Activated CD4-positive, alpha-beta T cell treated with anti-CD3 and anti-CD28 coated beads for 1 hour (primary cell): ENCODE measurements at places on chromosomes 3 and 15.

DNA sequence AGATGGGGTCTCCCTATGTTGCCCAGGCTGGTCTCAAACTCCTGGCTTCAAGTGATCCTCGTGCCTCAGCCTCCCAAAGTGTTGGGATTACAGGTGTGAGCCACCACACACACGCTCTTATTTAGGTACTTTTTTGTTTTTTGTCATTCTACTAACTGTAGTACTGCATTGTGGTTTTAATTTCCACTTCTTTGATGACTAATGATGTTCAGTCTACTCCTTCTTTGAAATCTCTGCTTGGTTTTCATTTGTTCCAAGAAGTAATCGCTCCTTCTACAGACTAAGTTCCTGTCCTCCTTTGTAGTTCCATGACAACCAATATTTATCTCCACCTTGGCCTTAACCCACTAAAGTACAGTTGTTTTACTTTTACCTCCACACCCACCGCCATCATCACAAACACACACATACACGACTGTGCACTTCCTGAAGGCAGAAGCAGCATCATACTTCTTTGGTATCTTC, 529 bp upstream of the DLEC1 start:
- no peak for DNase-seq

DNA sequence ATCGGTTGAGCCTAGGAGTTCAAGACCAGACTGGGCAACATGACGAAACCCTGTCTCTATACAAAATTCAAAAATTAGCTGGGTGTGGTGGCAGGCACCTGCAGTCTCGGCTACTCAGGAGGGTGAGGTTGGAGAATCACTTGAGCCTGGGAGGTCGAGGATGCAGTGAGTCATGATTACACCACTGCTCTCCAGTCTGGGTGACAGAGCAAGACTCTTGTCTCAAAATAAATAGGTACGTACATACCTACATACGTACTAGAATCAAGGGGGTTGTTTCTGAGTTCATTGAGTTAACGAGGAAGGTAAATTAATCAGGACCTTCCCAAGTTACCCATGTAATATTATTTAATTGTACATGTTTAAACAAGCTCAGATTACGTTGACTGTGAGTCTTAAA, 97.5 kb downstream of the CHL1 start:
- no peak for DNase-seq

- no peak for DNase-seq
These were observed 15.6 kb downstream of the CHST2 start for GRCh38 chr3:143135150-143135549.

- DNase-seq, result no peak
These were observed 45.9 kb downstream of the TMEM45A start for GRCh38 chr3:100538339-100538706.

DNA sequence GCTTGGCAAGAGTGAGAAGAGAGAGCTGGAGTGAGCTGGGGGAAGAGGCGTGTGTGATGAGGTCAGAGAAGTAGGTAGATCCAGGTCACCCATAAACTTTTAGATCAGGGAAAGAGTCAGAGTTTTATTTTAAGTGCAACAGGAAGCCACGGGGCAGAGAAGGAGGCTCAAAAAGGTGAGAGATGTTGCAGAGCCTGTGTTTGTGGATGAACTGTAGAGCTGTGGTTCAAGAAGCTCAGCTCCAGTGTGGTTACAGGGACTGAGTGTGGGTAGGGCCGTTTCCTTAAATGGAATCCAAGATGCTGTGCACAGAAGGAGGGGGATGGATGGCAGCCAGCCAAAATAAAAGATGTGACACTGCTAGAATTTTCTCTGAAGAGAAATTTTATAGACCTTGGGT, 337.2 kb downstream of the SATB1 start:
- DNase-seq, result no peak

- DNase-seq, result no peak
These were observed 85.2 kb downstream of the UBE2E2 start for GRCh38 chr3:23288286-23288685.

- DNase-seq, result no peak
These were observed 34.3 kb downstream of the DUT start for GRCh38 chr15:48365575-48365974.

GRCh38 chr3:179852142-179852905, 184.4 kb downstream of the PEX5L start:
- DNase-seq, result no peak

DNA sequence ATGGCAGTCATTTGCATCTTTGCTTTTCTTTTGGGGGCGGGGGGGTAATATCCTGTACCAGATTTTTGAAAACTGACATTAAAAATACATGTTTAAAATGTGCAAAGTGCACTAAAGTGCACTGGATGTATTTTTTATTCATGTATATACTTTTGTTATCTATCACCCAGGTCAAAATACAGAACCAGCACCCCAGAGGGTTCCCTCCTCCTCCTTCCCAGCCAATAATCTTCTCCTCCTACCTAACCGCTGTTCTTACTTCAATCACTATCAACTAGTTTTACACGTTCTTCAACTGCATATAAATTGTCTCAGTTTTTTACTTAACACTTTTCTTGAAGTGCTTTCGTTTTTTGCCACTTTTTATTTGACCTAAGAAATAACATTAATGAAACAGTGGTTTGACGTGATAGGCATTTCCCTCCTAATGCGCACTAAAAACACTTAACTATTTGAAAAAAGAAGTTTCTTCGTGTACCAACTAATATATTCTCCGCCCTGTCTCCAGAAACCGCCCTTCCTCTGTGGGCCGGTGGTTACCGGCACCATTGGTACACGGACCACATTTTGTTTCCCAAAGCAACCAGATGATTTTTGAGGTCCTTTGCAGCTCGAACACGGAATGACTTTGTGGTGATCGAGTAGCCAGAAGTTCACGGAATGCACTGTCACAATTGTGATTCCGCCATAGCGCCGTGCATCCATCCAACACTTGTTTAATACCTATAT, 836 bp upstream of the AKAP13 start:
- no peak for DNase-seq

GRCh38 chr3:79351699-79352098, 416.1 kb downstream of the ROBO1 start:
- DNase-seq, result no peak

GRCh38 chr15:33066584-33066983, 127.9 kb downstream of the FMN1 start:
- no peak for DNase-seq

- DNase-seq, result no peak
These were observed 85.9 kb downstream of the TNIK start for GRCh38 chr3:171374260-171374659.

DNA sequence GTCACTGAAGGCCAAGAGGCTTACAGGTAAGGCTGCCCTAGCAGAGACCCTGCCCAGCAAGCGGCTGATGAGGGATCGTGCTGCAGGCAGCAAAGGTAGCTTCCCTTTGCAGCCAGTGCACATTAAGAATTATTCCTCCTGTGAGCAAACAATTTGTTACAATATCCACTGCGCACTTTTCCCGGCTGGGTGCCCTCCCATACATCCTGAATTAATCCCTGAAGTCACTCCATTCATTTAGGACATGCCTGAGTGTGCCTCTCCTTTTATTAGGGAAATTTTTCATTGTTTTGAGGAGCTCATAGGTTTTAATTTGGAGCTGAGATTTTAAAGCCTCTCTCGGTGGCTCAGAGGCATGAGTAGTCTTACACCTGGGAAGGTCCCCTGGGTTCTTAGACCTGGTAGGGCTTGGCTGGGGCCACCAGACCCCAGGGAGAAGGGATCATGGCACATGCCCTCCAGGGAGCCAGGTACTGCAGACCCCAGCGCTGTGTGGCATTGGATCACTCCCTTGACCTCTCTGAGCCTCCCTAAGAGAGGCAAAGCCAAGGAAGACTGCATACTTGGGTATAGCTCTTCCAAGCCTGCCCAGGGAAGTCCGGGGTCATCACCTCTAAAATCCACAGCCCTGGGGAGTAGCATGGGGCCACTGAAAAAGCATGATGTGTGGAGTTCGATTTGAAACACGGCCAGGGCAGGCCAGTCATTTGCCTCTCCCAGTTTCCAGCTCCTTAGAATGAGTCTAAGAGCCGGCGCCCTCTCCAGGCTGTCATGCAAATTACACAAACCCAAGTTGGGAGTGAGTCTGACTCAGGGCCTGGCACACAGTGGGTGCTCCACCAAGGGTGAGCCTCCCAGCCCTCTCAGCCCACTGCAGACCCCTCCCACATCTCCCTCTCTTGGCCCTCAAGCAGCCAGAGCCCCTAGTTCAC, 151.9 kb upstream of the LINGO1 start:
- DNase-seq, result no peak

DNA sequence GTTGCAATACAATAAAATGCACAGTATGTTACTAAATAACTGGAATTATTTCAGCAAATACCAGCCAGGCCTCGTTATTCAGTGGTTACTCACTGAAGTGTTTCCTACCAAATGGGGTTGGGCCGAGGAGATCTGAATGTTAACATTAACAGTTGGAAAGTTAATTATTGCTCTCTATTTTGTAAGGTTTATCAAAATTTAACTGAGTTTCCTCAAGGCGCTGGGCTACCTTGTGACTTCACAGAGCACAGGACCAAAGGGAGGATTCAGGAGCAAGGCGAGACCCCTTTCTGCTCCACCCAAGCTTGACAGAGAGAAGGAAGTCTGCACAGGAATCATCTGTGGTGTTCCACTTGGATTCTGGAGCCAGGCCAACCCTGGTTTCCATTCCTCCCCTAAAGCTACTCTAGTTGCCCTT, 21.6 kb downstream of the ADAMTS9 start:
- no peak for DNase-seq

- no peak for DNase-seq
These were observed 141.9 kb upstream of the C2CD4B start for GRCh38 chr15:62306851-62307504.

DNA sequence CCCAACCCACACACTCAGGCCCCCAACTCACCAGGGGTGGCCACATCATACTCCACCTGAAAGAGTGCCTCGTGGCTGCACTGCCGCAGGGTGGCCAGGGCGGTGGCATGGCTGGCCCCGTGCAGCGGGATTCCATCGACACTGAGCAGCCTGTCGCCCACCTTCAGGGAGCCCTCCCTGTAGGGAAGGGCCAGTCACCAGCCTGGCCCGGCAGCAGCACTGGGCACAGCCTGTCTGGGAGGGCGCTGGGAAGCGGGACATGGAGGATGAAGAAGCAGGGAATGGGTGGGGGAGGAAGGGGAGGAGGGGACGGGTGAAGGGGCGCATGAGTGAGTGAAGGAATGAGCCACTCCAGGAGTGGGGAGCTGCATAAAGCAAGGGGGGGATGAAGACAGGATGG, 18.5 kb downstream of the GRIP2 start:
- DNase-seq, result no peak

DNA sequence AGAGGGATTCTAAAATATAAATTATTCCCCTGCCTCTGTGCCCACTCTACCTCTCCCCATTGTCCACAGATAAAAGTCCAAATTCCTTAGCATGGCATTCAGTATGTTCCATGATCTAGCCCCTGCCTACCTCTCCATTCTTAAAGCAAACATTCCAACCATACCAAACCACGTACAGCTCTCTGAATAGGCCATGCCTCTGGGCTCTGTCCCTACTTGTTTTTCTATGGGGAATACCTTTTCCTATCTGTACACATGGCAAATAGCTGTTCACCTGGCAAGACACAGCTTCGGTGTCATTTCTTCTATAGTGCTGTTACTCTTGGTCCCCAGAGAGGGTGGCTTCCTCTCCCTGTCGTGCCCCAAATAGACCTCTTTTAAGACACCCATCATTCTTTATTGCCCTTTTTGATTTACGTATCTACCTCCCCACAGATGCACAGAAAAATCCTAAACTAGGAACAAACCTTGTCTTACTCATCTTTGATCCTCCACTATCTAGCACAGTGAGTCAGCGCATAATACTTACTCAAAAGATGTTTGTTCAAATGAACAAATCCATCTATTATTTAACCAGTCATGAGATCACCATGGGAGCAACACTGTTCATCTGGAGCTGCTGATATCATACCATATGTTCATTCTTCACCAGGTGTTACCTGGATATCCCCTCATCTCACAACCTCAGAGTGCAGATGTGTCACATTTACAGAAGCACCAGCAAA, 329.8 kb downstream of the THSD4 start:
- DNase-seq, result no peak

- DNase-seq, result no peak
These were observed 36.3 kb upstream of the PLA2G4E start for GRCh38 chr15:42056934-42057798.

DNA sequence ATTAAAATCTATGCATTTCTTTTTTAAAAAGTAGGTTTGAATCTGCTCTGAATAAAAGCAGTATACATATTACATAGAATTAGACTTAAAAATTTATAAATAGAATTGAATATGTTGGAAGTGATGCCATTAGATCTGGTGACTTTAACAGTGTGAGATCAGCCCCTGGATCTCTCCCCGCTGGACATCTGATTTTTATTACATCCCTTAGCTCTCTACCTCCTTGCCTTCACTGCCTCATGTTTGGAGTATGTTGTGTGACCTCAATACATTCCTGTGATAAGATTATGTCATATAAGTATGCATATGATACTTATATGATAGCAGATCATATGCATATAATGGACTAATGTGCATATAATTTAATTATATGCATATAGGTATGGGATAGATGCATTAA, 643.4 kb upstream of the NR2F2 start:
- DNase-seq, result no peak
